ENCODE measurements at places on chromosomes 2 and 18.
A peak's percentile ranks its signal among the peaks of the same experiment; 100 is the strongest.

DNA sequence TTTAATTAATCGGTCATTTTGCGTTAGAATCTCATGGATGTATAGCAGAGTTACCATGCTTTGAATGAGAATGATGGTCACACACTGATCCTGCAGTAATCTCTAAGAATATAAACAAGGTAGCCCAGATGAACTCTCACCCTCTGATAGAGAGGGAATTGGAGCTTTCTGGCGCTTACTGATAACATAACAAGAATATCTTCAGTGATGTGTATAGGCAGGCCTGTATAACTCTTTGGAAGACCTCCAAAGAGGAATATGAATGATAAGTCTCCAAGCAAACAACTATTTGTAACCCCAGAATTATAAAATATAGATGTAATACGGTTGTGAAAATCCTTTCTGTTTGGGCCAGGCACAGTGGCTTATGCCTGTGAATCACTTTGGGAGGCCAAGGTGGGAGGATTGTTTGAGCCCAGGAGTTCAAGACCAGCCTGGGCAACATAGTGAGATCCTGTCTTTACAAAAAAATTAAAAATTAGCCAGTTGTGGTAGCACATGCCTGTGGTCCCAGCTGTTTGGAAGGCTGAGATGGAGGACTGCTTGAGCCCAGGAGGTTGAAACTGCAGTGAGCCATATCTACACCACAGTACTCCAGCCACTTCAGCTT lies 52.5 kb upstream of the LTBP1 start:
- no peak for DNase-seq

DNA sequence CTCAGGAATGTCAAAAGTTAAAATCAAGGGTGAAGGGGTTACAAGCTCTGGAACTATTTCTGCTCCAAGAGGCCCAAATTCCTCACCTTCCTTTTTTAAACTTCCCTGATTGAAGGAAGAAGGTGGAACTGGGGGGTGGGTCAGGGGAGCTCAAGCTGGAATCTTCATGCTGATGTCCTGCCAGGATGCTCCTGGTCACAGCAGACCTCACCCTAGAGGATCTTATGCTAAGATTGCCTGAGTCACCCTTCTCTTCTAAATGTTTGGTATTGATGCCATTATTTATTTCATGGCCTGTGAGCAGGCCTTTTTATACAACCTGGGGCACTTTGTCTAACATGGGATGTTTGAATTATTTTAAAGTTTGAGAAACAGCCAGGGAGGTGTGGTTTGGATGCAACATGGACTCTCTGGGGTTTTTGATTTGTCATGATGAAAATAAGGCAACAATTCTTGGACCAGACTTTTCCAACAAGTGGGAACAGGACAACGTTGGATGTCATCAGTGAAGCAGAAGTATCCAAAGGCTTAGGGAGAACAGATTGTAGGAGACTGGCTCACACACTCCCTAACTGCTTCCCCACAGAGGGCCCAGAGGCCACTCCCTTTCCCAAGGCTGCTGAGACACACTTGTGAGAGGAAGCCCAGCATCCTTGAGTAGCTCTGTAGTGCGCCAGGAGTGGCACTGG lies 420.2 kb upstream of the MEX3C start:
- no peak for DNase-seq

GRCh38 chr2:159290289-159290907 lies 3.9 kb upstream of the WDSUB1 start:
- no peak for DNase-seq

GRCh38 chr2:86225581-86225980 lies 26.3 kb downstream of the MRPL35 start:
- DNase-seq = peak; percentile 73

- DNase-seq = no peak
Measured at GRCh38 chr2:54411801-54412354, 44.2 kb upstream of the SPTBN1 start.

DNA sequence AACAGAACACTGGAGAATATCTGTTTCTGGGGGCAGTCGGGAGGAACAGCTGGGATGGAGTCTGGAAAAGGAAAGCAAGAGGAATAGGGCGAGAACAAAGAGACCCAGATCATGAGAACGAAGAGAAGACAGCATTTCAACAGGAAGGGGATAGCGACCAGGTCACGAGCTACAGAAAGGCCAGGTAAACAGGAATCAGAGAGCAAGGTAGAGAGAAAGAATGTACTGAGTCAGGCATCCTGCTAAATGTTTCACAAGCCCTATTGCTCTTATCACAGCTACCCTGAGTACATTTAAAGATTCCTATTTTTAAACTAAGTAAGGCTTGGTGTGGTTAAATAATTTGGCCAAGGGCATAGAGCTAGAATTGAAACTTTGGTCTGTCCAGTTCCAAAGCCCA lies 254.9 kb upstream of the RAB12 start:
- DNase-seq = no peak

GRCh38 chr2:110834134-110834827 lies 101.9 kb downstream of the ACOXL start:
- DNase-seq = no peak

GRCh38 chr2:61962095-61962984 lies 56.9 kb downstream of the COMMD1 start:
- no peak for DNase-seq

DNA sequence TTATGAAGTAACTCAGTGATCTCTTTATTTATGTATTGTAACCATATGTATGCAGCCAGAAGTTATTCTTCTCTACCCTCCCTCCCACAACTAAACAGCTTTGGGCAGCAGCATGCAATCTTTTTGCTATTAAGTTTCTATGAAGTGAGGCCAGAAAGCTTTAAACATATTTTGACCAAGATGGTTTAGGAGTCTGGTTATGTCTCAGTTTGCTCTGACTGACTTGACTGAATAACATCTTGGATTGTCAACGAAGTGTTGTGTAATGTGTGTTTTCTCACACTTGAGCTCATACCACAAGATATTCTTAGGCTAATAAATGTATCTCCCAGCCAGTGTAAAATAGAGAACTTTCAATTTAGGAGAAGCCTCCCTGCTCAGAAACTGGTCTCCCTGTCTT lies 104.3 kb downstream of the TTC27 start:
- DNase-seq = no peak

DNA sequence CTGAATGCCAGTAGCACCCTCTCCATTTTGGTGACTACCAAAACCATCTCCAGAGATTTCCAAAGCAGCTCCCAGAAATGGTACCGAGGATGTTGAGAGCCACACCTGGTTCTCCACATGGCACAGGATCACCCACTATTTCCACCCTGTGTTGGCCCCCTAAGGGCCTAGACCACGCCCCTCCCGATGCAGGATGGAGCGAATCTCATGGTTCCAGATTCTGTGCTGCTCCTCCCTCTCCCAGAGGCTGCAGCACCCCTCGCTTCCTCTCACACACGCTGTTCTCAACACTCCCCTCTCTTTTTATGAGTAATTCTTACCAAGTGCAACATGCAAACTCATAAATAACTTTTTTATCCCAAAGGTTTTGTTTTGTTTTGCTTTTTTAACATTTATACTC lies 571.5 kb downstream of the STK39 start:
- DNase-seq = no peak

- DNase-seq = no peak
Measured at GRCh38 chr18:57784034-57784800, 18.9 kb downstream of the ATP8B1 start.

DNA sequence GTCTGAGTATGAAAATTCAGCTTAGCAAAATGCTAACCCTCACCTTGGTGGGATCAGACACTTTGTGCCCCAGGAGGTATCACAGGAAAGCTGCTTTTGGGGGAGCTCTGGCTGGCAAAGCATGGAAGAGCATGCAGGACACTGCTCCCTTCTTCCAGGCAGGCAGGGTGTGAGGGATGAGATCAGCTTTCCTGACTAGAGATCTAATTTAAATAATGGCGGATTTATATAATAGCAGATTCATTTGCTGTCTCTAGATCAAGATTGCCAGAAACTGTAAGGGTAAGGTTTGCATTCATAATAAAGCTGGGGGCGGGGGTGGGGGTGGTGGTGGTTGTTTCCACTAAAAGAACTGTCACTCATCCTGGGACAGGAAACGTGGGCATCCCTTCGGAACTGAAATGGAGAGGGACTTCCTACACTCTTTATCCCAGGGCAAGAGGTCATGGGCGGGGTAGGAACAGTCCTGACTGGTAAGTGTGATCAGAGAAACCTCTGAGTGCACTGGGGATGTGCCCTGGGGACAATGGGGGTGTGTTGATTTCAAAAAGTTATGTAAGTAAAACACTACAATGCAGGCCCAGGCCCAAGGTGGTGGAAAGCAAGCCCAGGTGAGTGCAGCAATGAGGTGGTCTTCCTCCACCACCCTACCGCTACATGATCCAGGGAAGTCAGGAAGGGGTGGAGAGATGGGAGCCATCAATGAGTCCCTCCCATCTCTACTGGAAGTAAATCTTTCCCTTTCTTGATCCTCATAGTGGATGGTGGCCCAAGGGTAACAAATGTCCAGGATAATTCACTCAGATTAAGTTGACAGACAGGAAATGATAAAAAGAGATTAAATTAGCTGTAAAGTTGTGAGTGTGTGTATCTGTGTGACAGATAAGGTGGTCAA lies 171.4 kb upstream of the SERPINE2 start:
- no peak for DNase-seq

- no peak for DNase-seq
Measured at GRCh38 chr2:199307461-199307860, 150.3 kb downstream of the SATB2 start.

DNA sequence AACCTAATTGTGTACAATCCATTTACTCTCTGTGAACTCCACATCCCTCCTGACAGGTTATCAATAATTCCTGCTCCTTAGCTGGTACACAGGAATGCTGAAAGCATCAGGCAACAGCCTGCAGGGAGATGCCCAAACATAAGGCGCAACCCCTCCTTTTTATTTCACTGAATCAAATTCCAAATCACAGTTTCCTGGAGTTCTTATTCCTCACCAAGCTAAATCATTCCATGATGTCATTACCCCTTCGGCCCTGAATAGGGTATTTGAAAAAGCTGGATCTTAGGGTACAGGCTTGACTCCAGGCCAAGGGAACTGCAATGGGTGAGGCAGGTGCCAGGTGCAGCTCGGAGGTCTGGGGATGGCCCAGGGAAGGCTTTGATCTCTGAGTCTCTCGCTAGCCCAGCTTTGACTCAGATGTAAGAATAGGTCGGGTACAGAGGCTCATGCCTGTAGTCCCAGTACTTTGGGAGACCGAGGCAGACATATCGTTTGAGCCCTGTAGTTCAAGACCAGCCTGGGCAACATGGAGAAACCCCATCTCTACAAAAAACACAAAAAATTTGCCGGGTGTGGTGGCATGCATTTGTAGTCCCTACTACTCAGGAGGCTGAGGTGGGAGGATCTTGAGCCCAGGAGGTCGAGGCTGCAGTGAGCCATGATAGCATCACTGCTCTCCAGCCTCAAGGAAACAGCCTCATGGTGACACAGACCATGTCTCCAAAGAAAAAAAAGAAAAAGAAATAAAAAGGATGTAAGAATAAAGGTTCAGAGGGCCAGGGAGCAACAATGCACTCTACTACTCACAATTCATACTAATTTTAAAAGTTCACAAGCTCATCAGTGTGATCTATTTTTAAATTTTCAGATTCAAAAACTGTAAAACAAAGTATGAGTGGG lies 6.8 kb downstream of the FHL2 start:
- no peak for DNase-seq

DNA sequence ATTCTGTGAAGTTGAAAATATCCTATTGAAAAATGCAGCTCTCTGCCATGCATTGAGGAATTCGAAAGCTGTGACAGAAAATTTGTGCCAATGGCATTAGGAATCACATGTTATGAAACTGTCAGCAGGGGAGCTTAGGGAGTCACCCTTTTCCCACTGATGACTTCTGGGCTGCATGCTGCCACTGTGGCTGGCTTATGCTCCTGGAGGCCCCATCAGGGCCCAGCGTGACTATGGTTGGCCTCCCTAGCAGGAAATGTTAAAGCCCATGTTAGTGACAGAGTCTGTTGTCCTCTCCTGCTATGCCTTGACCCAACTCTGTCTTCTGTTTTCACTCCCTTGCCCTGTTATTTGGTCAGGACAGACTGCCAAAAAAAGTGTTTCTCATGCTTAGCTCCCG lies 139.5 kb upstream of the DAPL1 start:
- no peak for DNase-seq

DNA sequence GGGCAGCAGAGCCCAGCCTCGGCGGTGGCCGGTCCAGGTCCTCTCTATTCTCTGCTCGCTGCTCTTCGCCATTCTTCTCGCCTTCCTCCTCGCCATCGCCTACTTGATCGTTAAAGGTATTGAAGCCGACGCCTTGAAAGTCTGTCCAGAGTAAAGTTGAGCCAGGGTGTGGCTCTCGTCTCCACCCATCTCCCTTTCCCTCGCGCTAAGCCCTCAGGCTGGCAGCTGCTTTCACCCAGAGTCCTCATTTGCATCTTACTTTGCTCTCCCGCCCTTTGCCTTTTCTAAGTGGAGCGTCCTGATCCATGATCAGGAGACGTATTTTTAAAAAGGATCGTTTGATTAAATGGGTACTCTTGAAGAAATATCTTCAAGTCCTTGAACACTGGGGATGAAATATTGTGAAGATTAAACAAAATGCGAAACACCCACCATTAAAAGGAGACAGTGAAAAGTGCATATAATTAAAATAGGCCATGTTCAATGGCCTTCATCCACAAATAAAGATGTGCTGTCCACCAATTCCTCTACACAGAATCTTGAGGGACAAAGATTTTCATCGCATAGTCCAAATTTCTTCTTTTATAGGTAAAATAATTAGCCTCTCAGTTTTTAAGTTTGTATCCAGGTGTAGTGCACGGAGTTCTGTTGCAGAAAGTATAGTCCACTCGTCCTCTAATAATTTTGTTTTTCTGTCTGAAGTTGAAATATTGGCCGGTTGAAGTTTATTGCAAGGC lies 657 bp downstream of the ARL6IP6 start:
- no peak for DNase-seq

- DNase-seq = no peak
Measured at GRCh38 chr2:27581417-27582128, 1.3 kb upstream of the ZNF512 start.
